Caki2 (cell line): ENCODE measurements at places on chromosomes 12 and 14. TPM values are rescaled to one million over a fixed set of nuclear protein-coding genes. Genes with fewer than 3 reads are reported as not detected.

The KLRC1 gene
- total RNA-seq = not detected in 2 replicates

The HELB gene
- 7.8 and 8.0 TPM in 2 replicates for total RNA-seq

- DNase-seq = no peak
Measured at GRCh38 chr14:76931631-76932402, 96.7 kb downstream of the IRF2BPL start.

DNA sequence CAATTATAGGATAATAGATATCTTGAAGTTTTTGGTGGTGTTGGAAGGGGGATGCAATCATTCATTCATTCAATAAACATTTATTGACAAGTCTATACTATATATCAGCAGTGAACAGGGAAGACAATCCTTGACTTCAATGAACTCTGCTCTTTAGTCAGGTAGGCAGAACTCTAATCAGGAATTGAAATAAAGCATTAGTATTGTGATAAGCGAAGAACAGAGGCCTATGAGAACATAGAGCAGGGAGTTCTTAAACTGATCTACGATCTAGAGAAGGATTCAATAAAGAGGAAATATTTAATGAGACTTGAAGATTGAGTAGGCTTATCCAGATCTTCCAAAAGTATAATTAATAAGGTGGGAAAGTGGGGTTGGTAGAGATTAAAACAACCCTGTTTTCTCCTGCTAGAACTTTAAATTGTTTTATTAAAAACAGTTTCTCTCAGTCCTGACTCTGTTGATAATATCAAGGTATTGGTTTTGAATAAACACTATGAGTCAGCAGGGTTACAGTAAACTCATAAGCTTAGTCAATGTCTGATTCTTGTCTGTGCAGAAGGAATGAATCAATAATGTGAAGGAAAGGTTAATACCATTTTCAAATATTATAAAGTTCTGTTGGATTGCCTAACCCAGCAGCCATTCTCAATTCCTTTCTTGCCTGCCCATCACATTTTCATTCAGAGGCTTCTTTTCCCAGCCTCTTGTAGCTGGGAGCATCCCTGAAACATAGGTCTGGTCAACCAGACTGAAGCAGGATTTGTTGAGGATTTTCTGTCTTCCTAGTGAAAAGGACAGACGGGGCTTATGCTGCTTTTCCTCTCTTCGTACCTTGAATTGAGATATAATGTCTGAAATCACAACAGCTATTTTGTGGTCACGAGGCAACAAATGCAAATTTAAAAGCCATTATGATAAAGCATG is 38.9 kb upstream of the KTN1 start:
- DNase-seq = no peak

DNA sequence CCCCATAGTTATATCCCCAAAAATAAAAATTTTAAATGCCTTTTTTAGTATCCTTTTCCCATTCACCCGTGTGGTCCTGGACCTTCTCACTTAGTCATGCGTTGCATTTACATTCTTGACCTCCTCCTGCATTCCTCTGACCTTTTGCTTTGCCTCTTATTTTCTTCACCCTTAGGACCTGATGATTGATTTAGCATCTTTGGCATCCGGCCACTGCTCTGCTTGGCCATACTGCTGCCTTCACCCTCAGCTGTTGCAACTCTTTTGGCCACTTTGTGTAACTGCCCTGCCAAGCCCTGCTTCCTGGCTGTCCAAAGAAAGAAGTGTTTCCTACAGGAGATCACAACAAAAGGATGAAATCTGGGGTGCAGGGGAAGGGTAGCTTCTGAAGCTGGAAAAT is 48.8 kb upstream of the SLC38A4 start:
- DNase-seq = no peak

DNA sequence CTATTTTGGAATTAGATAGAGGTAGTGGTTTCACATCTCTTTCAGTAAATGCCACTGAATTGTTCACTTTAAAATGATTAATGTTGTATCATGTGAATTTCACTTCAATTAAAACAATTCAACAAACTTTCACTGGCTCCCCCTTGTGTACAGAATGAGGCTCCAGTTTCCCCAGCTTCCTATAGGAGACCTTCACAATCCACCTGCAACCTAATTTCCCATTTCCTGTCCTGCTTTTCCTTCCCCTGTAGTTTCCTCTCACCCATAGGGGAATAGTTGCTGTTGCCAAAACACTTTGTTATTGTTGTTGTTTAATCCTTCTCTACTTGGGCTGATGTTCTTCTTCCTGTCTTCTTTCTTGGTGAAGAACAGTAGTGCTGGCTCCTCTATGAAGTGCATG is 59.8 kb downstream of the NPAS3 start:
- DNase-seq = no peak
